ENCODE measurements at places on chromosomes 6 and 20.

DNA sequence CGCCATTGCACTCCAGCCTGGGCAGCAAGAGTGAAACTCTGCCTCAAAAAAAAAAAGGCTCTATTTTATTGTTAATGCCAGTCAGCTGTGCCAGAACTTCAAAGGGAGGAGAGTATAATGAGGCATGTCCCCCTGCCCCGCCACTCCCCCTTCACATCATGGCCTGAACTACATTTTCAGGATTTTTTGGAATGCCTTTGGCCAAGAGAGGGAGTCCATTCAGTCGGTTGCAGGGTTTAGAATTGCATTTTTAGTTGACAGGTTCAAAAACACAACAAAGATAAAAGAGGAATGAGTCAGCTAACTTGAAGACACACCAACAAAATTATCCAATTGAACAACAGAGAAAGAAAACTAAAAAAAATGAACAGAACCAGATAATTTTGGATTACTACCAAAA lies 59.1 kb downstream of the CEP43 start:
- DNase-seq = no peak

GRCh38 chr6:52523378-52524142 lies 53.3 kb downstream of the TRAM2 start:
- no peak for DNase-seq

GRCh38 chr20:6814945-6815344 lies 47.5 kb downstream of the BMP2 start:
- no peak for DNase-seq

GRCh38 chr6:134029495-134030455 lies 22.6 kb downstream of the SLC2A12 start:
- DNase-seq = peak; percentile 10

- DNase-seq = no peak
Measured at GRCh38 chr6:5540370-5540769, 279.1 kb downstream of the FARS2 start.

GRCh38 chr20:47205577-47206123 lies 150.8 kb downstream of the ZMYND8 start:
- peak; percentile 74 for DNase-seq

- DNase-seq = no peak
Measured at GRCh38 chr6:11760015-11760473, 18.6 kb downstream of the ADTRP start.
